ENCODE measurements at places on chromosomes 11 and 22. TPM values are rescaled to one million over a fixed set of nuclear protein-coding genes. Genes with fewer than 3 reads are reported as not detected.
A peak's percentile ranks its signal among the peaks of the same experiment; 100 is the strongest.

- H3K27ac ChIP-seq: no peak overlapping the region
- H3K27me3 ChIP-seq: no peaks in the 10 kb centered on the region
- H3K4me1 ChIP-seq: no peaks in the 10 kb centered on the region
- H3K4me3 ChIP-seq: no peak overlapping the region
- H3K36me3 ChIP-seq: no peaks in the 10 kb centered on the region
Observed at GRCh38 chr11:79199729-79200354, 241.0 kb downstream of the TENM4 start.

GRCh38 chr11:128949791-128950454 is 7.3 kb upstream of the TP53AIP1 start:
- no peak for DNase-seq
- no peaks in the 10 kb centered on the region for H3K27me3 ChIP-seq
- H3K4me3 ChIP-seq: no peak overlapping the region
- no peak overlapping the region for H3K27ac ChIP-seq
- H3K36me3 ChIP-seq: no peaks in the 10 kb centered on the region

DNA sequence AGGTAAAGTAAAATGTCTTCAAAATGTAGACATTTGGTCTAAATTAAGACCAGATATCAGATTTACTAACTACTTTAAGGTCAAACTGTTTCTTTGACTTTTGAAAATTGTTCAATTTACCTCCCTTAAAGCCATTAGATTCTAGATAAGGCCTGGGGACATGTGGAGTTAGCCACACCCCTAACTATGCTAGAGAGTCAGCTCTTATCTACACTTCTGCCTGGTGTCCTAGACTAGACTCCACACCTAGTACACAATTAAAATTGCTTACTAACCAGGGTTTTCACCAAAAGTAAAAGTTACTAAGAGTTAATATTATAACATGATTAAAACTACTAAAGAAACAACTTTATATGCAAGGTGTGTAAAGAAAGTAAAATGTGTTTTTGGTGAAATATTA is 43.6 kb upstream of the DBX1 start:
- H3K27me3 ChIP-seq: peaks cover 23% of the 10 kb centered on the region
- no peak overlapping the region for H3K4me3 ChIP-seq
- no peak for DNase-seq
- H3K36me3 ChIP-seq: no peaks in the 10 kb centered on the region
- H3K4me1 ChIP-seq: no peaks in the 10 kb centered on the region

Gene HORMAD2
- not detected for total RNA-seq

Gene GANAB
- total RNA-seq: 156 TPM

- peak; percentile 66 for DNase-seq
- H3K4me1 ChIP-seq: no peaks in the 10 kb centered on the region
- H3K4me3 ChIP-seq: no peak overlapping the region
- H3K36me3 ChIP-seq: no peaks in the 10 kb centered on the region
Observed at GRCh38 chr11:60377401-60378136, 763 bp upstream of the MS4A7 start.
